Activated T-helper 9 cell treated with anti-CD3 and anti-CD28 coated beads, Interleukin-2, amount 50 U/mL, for 16 hours (primary cell): ENCODE measurements at places on chromosomes 13 and 19.

DNA sequence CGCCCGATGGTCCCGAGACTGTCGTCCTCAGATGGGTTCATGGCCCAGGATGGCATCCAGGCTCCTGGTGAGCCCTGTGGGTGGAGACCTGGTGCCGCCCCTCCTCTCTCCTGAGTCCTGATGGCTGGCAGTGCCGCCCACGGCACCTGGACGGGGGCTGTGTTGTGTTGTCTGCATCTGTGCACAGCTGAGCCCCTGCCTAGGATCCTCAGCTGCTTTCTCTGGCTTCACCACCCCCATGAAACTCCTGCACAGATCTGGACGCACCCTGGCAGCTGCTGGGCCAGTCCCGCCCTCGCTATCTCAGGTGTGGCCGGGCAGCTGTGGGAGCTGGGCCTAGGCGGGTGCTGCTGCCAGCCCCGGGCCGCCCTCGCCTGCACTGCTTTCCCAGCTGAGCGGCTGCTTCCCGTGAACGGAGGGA, 27.7 kb downstream of the MCF2L start:
- DNase-seq = no peak

DNA sequence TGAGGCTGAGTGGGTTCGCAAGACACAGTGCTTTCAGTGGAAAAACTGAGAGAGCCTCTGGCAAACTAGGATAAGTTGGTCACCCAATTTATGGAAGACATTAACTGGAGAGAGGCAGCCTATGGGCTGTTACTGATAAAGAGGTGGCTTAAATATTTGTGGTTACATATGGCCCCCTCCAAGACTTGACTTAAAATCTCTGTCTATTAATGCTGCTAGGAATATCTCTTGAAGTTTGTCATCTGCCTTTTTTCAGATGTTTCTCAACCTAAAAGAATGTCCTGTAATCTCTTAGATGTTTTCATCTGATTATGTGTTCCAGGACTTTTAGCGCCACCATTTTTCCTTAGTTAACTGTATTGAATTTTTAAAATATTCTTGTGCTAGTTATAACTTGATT, 54.6 kb downstream of the NAA16 start:
- DNase-seq = no peak

DNA sequence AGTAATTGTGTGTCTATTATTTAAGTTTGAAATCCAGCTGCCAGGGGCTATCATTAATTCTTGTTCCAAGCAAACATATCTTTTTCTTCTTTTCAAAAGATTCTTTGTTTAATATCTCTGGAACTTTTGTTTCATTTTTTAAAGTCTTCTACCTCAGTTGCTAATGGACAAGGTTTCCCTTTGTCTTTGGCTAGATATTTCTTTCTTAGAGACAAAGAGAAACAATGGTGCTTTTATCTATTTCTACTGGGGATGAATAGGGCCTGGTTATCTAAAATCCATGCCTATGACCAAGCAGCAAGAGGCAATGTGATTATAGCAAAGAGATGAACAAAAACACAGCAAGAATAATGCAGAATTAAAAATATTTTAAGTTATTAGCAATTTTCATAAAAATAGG, 661.3 kb upstream of the KLF12 start:
- no peak for DNase-seq

DNA sequence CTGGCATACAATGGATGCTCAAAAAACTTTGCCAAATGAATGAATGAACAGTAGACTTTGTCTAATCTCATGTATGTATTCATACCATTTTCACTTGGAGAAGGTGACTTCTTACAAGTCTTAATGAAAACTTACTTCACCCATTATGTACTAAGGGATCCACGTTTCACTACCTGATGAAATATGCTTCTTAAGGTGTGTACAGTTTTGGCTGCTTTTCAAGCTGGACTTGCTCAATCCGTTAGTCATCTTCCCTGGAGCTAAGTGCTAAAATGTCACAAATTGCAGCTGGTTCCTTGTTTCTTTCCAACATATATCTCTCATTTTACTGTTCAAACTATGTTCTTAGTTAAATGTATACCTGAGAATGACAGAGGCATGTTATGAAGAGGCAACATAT, 4.2 kb upstream of the CCNA1 start:
- no peak for DNase-seq

DNA sequence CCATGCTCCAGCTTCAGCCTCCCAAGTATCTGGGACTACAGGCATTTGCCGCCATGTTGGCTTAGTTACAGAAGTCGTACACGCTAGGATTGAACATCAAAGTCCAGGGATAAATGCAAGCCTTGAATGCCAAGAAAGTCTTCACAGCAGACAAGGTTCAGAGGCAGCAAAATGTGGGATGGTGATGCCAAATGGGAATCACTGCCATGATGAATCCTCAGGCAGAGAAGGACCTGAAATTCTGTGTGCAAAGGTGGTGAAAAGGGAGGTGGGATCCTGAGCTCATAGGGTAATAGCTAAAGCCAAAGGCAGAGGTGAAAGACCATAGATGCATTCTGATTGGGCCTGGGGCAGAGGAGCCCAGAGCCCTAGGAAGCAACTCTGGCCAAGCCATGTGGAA, 79.3 kb upstream of the STK24 start:
- no peak for DNase-seq

GRCh38 chr13:23754506-23754905, 134.7 kb downstream of the MIPEP start:
- DNase-seq = no peak

DNA sequence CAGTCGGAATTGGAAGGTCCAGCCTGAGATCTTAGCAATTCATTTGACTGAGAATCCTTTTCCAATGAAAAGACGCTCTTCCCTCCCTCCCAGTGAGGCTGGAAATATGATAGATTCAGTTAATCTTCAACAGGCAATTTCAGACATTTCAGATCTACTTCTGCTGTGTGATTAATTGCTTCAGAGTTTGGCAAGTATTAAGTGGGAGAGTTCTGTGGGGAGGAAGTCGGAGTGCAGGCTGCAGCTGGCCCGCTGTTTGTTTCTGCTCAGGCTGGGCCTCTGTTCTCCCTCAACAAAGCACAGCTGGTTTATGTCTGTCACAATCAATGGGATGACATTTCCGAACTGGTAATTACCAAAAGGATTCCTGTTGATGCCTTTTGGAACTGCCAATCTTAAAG, 178.2 kb downstream of the NDFIP2 start:
- no peak for DNase-seq
